ENCODE measurements at places on chromosomes 3 and 15. TPM values are rescaled to one million over a fixed set of nuclear protein-coding genes. Genes with fewer than 3 reads are reported as not detected.

Gene MITF
- total RNA-seq = 6.6 TPM

Gene GOLGA8T
- 1.7 TPM for total RNA-seq

Gene PP2D1
- total RNA-seq = not detected

Gene NDUFB5
- total RNA-seq = 58.0 TPM

Gene CALML4
- 7.2 TPM for total RNA-seq
